ENCODE measurements at places on chromosomes 6 and 20.

DNA sequence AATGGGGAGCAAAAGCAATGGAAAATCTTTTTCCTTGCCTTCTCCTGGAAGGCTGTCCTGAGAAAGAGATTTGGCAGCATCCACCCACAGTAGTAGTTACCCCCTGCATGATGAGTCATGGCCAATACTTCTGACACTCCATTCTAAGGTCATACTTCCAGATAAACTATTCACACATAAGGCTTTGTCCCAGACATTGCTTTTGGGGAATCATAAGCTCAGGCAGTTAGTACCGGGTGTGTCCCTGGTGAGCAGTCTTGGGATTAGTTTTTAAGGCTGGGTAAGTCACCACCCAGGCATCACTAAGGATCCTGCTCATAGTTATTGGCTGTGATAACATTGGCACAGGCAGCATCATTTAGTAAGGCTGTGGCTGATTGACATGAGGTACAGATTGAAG lies 160.6 kb upstream of the GGTLC1 start:
- no peak for DNase-seq

DNA sequence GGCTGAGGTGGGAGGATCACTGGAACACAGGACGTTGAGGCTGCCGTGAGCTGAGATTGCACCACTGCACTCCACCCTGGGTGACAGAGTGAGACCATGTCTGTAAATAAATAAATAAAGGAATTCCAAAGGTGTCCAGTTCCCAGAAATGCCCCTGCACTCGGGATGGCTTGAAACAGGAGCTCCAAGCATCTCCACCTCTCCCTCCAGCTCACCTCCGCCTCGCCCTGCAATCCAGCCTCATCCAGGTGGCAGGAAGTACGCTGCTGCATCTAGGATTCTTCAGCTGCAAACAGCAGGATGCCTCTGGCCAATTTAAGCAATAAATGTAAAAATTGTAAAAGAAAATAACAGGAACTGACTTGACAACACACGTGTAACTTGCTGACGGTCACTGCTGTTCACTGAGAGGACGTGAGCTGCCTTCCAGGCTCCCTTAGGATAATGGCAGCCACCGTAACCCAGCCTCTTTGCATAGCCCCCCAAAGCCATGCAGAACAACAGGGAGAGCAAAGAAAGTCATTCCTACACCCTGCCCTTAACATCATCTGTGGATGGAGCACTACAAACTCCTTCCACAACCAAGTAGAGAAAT lies 11.4 kb upstream of the GRM4 start:
- no peak for DNase-seq

GRCh38 chr20:9613871-9614270 lies 99.5 kb downstream of the LAMP5 start:
- DNase-seq = no peak

DNA sequence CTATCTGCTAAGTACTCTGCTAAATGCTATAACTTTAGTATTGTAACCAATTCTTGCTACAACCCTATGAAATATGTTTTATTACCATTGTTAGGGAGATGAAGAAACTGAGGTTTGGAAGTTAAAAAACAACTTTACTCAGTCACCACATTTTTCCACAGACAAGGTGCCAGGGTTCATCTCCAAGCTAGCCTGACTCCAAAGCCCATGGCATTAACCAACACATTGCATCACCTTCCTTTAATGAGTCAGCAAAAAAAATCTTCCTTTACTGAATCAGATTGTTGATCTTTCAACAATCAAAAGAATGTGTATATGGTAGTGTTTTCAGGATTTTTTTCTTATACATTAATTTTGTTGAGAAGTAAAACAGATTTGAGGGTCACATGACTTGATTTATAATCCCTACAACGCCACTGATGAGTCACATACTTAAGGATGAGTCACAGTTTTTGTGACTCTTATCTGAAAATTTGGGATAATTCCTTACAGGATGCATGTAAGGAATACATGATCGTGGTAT lies 41.5 kb downstream of the MAN1A1 start:
- no peak for DNase-seq

GRCh38 chr20:21099751-21100577 lies 6.2 kb downstream of the LINC00237 start:
- DNase-seq = peak; percentile 38

DNA sequence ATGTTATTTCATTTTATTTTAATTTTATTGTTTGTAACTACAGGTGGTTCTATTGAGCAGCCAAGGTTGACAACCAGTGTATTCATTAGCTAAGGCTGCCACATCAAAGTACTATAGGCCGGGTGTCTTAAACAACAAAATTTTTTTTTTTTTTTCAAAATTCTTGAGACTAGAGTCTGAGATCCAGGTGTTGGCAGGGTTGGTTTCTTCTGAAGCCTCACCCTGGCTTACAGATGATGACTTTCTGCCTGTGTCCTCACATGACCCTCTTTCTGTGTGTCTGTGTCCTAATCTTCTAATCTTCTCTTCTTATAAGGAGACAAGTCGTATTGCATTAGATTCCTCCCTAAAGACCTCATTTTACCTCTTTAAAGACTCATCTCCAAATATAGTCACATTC lies 208.4 kb downstream of the MANEA start:
- no peak for DNase-seq

- DNase-seq = no peak
Observed at GRCh38 chr20:33908336-33908735, 85.4 kb upstream of the RALY start.

GRCh38 chr6:33091957-33092356 lies 16.2 kb downstream of the HLA-DPB1 start:
- peak; percentile 46 for DNase-seq

DNA sequence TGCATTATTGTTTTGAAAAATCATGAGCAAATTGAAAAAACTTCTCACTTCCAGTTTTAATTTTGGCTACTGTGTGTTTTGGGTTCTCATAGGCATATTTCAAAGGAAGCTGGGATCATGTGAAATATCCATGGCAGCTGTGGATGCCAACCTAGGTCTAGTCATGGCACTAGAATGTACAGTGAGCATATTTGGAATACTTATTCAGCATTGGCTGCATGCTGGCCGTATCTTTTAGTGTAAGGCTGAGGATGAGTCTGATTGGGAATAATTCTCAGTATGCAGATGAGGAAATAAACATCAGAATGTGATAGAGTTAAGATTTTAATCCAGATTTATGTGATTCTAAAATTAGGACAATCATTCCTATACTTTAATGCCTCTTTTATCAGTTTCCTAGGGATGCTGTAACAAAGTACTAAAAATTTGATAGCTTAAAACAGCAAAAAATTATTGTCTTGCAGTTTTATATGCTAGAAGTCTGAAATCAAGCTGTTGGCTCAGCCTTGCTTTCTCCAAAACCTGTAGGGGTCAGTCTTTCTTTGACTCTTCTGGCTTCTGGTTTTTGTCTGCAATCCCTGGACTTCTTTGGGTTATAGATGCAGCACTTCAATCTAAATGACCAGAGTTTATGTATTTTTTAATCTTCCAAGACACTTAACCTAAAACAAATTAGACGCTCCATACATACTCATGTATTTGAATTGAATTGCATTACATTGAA lies 37.7 kb upstream of the DEFB112 start:
- DNase-seq = no peak

DNA sequence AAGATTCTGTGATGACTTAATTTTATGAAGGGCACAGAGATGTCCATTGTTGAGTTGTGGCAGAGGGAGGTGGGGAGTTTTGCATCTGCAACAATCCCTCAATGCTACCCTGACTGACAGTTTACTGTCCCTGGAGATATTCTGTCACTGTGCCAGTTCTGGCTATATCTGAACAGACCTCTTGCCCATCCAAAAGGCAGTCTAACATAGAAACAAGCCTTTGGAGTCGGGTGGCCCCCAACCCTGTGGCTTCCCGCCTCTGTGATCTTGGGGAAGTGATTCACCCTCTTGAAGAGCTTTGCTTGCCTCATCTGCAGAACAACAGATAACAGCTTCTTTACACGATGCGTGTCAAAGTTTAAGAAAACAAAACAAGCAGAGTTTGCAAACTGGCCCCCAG lies 3.8 kb upstream of the E2F1 start:
- DNase-seq = peak; percentile 81

GRCh38 chr6:126773112-126773805 lies 345.2 kb upstream of the RSPO3 start:
- no peak for DNase-seq

- DNase-seq = no peak
Observed at GRCh38 chr6:160238761-160239751, 19.6 kb downstream of the SLC22A2 start.

DNA sequence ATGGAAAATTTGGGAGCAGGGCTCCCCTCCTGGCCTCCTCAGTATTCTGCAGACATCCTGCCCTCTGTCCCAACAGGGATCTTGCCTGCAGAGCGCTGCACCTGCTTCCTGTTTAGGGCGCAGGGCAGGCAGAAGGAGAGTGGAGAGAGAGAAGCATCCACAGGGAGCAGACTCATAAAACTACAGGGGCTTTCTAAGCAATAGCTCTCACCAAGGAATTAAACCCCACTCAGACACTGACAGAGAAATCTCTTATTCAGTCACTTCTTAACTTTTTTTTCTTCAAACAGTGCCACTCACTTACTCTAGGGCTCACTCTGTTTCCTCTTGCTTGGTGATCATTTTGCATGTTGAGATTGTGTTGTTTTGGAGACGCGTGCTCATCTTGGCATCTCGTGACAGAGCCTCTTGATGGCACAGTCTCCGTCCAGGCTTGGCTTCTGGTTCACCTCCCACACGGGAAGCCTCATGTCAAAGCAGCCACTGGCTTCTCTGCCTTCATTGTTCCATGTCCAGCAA lies 153.1 kb upstream of the INSM1 start:
- DNase-seq = no peak

DNA sequence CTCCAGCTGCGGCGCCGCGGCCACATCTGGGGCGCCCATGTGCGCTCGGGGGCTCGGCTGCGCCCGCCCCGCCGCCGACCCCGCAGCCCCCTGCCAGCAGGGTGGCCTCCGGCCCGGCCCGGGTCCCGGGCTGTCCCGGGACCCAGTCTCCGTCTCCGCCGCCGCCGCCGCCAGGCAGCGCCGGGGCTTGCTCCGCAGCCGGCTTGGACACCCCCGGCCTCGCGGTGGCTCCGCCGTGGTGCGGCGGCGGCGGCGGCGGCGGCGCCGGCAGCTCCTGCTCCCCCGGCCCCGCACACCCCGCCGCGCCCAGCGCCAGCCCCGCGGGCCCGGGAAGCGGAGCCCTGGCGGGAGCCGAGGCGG lies 219 bp downstream of the ISM1 start:
- no peak for DNase-seq

DNA sequence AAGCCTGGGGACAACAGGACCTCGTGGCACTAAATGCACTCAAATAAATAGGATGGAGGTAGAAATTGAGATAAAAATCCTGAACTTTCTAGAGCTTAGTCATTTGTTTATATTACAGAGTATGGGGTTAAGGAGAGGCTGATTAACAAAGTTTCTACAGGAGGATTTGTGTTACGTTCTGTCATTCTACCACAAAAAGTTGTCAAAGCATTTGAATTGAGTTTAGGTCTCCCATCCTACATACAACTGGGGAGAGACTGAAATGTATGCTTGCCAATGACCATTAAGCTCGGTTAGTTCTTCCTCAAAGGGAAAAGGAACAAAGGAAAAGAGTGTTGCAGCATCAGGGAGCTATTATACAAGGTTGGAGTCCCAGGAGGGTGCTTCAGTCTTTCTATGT lies 597.9 kb downstream of the COL12A1 start:
- DNase-seq = no peak

- DNase-seq = no peak
Observed at GRCh38 chr6:111663692-111664564, 58.2 kb upstream of the TRAF3IP2 start.

DNA sequence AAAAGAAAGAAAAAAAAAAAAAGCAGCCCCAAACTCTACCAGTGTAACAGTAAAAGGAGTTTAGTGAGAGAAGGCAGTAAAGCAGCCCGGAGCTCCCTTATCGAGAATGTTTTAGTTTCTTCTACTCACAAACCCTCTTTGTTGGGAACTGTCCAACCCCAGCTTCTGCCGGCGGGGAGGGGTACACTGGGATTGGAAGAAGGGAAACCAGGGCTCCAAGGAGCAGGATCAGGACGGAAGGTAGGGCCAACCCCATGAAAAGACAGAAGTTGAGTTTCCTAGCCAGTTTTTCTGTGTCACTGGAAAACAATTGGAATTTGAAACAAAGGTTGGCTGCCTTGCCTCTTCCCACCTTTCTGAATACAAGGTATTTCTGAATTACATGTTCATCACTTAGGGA lies 66.0 kb downstream of the KIZ start:
- no peak for DNase-seq
